Suppressor macrophage treated with lipopolysaccharide for 4 hours (primary cell): ENCODE measurements at places on chromosomes 1 and 21.

DNA sequence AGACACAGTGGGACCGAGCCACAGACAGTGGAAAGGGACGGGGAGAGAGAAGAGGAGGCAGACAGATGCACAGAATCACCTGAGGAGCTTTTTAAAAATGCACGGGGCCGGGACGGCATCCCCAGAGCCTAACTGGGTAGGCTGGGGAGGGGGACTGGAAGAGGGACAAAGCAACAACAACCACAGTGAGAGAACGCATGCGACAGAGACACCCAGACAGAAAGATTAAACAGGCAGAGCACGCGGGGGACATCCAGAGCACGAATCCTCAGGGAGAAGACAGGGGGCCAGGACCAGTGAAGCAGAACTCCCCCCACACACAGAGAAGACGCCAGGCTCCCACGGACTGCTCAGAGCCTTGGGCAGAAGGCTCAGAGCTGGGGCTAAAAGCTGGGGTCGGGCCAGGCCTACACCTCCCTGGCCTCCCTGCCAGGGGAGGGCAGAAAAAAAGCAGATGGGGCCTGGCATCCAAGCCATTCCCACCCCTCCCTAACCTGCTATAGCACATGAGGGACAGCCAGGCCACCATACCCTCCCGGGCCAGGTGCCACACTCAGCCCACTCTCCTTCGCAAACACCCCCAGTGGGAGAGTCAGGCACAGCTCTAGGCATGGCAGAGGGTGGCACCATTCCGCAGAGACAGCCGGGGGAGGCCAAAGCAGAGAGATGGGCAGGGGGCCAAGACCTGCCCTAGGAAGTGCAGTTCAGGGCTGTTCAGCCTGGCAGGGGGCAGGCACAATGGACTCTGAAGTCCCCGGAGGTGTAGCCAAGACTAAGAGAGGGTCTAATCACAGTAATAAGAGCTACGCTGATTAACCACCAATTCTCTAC, 29.8 kb upstream of the COL16A1 start:
- no peak for DNase-seq

DNA sequence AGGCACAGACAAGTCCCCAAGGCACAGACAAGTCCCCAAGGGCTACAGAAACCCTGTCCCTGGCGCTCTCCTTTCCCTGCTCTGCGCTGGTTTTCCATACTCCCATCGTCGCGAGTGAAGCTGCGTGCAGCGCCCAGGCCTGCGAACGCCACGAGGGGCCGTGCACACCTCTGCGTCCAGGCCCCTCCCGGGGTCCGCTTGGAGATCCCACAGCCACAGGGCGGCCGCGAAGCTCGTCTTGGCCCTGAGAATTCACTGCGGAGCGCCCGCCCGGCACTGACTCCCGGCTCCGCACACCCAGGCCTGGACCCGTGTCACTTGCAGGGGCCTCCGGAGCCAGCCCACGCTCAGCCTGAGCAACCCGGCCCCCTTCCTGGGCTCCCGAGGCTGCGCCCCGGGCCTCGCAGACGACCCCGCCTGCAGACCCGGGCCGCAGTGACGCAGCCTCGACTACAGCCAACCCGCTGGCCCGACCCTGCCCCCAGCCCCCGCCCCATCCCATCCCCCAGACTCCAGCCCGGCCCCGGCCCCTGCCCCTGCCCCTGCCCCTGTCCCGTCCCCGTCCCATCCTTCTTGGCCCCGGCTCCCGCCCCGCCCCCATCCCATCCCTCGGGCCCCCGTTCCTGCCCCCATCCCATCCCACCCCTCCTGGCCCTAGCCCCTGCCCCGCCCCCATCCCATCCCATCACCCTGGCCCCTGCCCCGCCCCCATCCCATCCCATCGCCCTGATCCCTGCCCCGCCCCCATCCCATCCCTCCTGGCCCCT, 841 bp downstream of the POFUT2 start:
- no peak for DNase-seq

- no peak for DNase-seq
These were observed 50.4 kb downstream of the EIF4G3 start for GRCh38 chr1:21126324-21126723.

GRCh38 chr1:214280386-214281020, 456 bp upstream of the SMYD2 start:
- peak; percentile 41 for DNase-seq

- no peak for DNase-seq
These were observed 8.0 kb upstream of the TMPRSS15 start for GRCh38 chr21:18411565-18411964.

- no peak for DNase-seq
These were observed 30.0 kb downstream of the KIF26B start for GRCh38 chr1:245184779-245185178.

DNA sequence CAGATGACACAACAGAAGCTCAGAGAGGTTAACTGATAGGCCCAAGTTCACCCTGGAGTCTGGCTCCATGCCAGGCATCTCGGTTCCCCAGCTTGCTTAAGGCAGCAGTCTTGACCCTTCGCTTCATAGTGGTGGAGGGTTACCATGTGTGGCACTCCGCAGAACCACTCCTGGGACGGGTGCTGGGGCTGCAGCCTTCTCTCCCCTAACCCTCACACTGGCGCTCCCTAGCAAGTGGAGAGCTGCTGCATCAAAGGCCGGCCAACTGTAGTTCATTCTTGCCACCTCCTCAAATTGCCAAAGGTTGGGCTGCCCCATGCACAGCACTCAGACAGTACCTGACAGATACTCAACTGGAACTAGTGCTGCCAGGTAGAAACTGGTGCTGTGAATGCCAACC, 70.2 kb upstream of the KCND3 start:
- DNase-seq = no peak

DNA sequence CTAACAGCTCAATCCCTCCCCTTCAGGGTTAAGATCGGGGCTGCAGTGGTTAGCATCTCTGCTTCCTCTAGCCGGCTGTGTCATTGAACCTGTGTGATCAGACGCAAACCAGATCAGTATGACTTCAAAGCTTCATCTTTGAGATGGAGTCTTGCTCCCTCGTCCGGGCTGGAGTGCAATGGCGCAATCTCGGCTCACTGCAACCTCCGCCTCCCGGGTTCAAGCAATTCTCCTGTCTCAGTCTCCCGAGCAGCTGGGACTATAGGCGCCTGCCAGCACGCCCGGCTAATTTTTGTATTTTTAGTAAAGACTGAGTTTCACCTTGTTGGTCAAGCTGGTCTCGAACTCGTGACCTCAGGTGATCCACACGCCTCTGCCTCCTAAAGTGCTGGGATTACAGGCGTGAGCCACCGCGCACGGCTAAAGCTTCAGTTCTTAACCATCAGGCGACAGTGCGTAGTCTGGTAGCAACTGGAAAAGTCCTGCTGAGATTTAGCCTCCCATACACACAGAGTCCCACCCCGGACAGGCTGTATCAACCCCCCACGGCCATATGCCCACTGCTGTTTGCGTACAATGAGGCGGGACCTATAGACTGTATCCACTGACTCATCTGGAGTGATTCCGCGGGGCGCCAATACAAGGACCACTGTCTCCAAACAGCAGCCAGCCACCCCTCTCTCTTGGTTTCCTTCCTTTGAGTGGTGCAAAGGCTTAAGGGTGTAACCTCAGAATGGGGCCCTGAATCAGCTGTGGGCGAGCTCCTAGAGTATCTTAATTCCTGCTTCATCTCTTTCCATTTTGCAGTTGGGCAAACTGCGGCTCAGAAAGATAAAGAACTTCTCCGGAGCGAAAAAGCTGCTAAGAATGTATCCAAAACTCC, 23.3 kb downstream of the CELA3A start:
- DNase-seq = peak; percentile 58

DNA sequence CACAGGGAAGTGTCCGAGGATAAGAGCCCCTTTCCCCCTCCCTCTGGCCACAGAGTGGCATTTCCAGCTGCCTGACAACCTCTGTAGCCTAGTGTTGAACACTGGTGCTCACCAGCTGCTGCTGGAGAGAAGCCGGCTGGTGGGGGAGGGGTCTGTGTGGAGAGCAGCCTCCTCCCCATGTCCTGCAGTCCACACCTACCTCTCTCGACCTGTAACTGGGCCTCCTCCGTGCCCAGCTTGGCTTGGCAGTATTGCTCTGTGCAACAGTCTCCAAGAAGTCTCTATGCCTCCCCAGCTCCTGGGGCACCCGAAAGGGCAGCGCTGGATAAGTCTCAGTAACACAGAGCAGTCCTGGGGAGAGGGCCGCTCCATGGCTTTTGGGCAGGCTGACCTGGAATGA, 17.0 kb downstream of the PAPPA2 start:
- no peak for DNase-seq

- no peak for DNase-seq
These were observed 1119.5 kb downstream of the PLA2G4A start for GRCh38 chr1:187948170-187948794.

DNA sequence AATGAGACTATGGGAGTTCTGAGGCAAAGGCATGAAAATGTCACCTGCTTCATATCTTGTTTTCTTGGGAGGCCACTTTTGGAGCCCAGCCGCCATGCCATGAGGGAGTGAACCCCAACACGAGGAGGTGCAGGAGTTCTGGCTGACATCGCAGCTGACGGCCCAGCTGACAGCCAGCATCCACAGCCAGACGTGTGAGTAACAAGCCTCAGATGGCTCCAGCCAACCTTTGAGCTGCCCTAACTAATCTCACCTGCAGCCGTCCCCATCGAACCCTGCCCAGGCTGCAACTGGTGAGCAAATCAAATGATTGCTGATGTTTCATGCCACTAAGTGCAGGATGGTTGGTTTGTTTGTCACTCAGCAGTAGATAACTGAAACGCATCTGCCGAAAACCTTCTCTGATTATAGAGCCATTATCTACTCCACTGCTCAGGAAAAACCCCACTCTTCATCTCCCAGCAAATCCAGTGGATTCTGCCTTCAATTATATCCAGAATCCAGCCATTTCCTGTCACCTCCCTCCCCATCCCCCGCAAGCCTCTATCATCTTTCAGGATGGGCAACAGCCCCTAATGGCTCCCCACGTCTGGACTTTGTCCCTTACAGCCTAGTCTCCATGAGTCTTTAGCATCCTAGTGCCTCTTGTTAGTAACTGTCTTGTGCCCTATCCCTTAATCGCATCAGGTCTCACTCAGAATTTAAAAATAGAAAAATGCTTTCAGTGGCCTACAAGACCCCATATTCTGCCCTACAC, 18.5 kb upstream of the RAB4A start:
- no peak for DNase-seq

- DNase-seq = no peak
These were observed 16.7 kb upstream of the ATP1B1 start for GRCh38 chr1:169089776-169090175.

DNA sequence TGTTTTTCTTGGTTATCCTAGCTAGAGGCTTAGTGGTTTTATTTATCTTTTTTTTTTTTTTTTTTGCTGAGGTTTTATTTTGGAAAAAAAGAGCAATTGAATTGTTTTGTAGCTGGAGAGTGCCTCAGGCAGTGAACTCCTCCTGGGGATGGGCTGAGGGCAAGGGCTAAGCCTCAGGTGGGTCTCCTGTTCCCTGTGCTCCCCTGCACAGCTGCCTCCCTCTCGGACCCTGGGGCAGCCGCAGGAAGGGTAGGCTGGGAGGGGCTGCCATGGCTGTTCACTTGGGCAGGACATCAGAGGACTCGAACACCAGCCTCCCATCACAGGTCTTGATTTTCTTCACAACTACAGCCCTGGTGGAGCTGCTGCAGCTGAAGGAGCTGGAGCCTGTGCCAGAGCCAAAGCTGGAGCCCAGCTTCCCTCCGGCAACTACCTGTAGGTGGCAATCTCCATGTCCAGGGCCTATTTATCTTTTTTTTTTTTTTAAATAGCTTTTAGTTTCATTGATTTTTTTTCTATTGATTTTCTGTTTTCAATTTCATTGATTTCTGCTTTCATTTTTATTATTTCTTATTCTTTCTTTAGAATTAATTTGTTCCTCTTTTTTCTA, 28.9 kb downstream of the LEPR start:
- DNase-seq = no peak

GRCh38 chr1:84704872-84705417, 14.7 kb upstream of the SSX2IP start:
- DNase-seq = no peak

DNA sequence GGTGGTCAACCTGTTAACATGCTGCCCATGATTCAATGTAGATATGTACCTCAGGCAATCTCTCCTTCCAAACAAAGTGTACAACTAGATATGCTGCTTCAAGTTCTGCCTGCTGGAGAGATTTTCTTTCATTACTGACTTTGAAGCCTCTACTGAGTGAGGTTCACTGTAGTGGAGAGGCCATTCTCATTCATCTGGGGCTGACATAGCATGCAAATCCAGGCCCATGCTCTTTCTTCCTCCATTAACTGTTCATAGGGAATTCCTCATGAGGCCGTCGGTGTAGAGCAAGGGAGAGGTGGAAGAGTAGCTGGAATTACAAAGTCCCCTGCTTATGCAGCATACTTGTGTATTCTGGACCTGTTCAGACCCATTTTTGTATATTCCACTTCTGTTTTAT, 38.6 kb downstream of the VANGL2 start:
- DNase-seq = no peak

GRCh38 chr1:189311915-189312314, 1165.7 kb downstream of the BRINP3 start:
- DNase-seq = no peak

- no peak for DNase-seq
These were observed 61.5 kb downstream of the TNN start for GRCh38 chr1:175129182-175129581.

- DNase-seq = no peak
These were observed 185.0 kb downstream of the PCP4 start for GRCh38 chr21:40052276-40052675.

GRCh38 chr1:106027871-106028270, 1028.6 kb upstream of the PRMT6 start:
- DNase-seq = no peak

DNA sequence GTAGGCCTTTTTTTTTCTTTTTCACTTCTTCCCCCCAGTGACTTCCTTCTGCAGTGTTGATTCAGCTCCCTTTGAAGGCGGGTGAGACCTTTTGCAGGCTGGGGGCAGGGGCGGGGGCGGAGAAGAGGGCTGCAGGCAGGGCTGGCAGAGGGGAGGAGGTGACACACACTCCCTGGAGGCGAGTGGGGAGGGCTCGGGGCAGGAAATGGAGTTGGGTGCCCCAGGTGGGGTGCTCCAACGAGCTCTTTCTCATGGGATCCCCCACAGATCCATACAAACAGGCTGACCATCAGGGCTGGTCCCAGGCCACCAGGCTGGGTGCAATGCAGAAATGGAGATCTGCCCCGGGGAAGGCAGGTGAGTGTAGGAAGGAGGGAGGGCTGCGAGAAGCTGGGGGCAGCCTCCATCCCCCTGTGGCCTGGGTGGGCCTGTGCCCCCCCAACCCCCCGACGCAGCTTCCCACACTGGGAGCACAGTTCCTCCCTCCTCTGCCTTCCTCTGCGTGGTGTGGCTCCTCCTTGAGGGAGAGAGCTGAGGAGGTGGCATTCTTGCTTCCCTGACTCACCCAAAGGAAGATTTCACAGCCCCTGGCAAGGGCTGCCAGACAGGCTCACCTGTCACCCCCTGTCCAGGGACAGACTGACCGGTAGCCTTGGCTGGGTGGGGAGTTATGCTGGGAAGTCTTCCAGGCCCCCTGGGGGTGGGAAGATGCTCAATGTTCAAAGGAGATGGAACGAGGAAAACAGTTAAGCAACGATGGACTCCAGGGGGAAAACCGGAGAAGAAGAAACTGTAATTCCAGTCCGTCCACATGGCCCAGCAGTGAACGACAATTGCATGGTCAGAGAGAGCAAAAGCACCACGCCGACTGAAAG, 7.1 kb upstream of the ITGB2 start:
- peak; percentile 75 for DNase-seq
